ENCODE measurements at places on chromosomes 5 and 9.

GRCh38 chr5:60333005-60333571, 366.9 kb downstream of the DEPDC1B start:
- no peak for DNase-seq

GRCh38 chr9:18979367-18979766, 53.6 kb downstream of the SAXO1 start:
- DNase-seq, result no peak

DNA sequence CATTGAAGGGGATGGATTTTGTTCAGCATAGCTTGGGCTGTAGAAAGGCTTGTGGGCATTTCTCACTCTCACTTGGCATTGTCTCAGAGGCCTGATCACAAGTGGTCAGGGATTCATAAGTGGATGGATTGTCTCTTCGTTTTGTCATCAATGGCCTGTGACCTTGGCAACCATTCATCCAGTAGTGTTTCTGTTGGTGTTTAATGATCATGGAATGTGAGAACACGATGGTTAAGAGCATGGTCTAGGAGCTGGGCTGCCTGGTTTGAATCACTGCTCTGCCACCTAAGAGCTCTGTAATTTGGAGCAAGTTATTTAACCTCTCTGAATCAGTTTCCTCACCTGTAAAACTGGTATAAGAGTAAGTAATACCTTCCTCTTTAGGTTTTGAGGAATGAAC, 430.1 kb upstream of the MEF2C start:
- no peak for DNase-seq

GRCh38 chr5:105392710-105393149, 1830.1 kb upstream of the NUDT12 start:
- DNase-seq, result no peak

DNA sequence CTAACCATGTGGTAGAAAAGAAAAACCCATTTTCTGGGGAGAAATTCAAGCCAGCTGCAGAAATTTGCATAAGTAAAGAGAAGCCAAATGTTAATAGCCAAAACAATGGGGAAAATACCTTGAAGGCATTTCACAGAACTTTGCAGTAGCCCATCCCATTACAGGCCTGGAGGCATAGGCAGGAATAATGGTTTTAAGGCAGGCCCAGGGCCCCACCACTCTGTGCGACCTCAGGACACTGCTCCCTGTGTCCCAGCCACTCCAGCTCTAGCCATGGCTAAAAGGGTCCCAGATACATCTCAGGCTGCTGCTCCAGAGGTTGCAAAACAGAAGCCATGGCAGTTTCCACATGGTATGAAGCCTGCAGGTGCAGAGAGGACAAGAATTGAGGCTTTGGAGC, 253.3 kb downstream of the CTNND2 start:
- no peak for DNase-seq

DNA sequence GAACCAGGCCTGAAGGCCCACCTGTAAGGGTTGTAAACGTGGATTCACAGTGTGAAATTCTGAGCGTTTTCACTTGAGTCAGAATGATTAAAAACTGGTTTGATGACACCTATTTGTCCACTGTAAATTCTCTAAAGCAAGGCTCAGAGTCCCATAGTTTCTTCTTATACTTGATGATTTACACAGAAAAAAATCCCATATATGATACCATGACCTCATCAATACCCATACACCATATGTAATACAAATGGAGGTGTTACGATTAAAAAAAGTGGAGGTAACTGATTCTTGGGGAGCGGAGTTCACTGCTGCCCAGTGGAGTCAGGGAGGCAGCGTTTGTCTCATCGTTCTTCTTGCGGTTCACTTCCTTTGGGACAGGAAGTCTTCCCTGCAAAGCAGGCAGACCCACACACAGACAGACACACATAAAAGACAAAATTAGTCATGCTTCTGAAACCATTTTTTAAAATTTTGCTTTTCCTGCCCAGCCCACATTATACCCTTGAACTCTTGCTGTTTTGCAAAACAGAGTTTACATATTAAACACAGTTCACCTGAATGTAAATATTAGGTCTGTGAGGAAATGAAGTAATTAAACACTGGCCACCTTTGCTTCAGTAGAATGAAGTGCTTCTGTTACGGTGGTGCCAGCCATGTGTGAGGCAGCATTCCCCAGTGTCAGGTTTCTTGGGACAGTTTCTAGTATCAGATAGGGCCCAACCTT, 26.2 kb downstream of the NREP start:
- DNase-seq, result no peak

DNA sequence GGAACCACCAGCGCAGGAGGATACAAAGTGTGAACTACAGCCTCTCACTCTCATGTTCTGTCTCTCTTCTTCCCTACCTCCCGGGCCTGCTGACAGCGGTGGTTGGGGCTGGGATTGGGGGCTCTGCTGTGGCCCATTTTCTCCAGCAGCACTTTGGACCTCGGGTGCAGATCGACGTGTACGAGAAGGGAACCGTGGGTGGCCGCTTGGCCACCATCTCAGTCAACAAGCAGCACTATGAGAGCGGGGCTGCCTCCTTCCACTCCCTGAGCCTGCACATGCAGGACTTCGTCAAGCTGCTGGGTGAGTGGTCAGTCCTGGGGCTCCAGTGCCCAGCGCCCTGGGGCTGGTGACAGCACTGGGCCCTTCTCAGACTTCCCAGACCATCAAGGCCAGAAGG, 4.7 kb downstream of the PCYOX1L start:
- DNase-seq, result no peak

All from D341Med (cell line).